ENCODE measurements at places on chromosomes 7 and 10.

DNA sequence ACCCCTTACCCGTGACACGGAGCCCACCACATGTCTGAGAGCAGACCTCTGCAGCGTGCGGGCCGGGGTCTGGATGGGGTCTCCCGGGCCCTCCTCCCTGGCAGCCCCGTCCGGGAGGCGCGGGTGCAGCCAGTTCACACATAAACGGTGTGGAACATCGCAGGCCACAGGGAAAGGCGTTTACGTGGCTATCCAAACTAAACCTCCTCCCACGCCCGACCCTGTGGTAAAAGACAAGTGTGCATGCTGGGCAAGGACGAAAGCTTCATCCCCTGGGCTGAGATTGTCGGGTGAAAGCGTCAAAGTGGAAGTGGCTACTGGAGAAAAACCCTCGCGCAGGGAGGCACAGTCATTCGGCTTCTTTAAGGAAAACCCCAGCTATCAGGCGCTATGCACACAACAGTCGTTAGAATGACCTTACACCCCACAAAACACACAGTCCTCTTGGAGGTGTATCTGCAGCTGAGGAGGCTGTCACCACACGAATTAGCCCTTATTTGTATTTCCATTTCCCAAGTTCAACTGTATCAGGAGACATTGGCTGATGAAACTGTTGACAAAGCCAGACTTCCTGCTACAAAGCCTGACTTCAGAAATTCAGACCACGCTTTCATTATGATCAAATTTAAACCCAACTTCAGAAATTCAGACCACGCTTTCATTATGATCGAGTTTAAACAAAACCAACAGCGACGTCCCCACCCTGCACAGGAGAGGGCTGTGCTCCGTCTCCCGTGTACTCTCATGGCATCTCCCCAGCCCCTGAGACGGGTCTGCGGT lies 15.3 kb downstream of the GPER1 start:
- DNase-seq, result no peak

GRCh38 chr7:40393660-40394059 lies 258.9 kb downstream of the SUGCT start:
- no peak for DNase-seq

GRCh38 chr10:7405637-7406036 lies 5.2 kb downstream of the SFMBT2 start:
- DNase-seq, result no peak

DNA sequence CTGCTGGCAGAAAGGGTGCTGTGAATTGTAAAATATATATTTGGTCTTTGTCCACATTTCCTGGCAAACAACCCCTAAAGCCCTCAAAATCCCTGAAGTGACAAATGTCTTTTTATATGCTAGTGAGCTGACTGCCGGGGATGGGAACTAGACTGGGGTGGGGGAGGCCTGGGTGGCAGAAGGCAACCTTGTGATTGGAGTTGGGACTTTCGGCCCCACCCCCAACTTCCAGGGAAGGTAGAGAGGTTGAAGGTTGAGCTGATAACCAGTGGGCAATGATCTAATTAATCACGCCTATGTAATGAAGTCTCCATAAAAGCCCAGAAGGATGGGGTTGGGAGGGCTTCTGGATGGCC lies 2.7 kb downstream of the EPHA1 start:
- DNase-seq, result no peak

DNA sequence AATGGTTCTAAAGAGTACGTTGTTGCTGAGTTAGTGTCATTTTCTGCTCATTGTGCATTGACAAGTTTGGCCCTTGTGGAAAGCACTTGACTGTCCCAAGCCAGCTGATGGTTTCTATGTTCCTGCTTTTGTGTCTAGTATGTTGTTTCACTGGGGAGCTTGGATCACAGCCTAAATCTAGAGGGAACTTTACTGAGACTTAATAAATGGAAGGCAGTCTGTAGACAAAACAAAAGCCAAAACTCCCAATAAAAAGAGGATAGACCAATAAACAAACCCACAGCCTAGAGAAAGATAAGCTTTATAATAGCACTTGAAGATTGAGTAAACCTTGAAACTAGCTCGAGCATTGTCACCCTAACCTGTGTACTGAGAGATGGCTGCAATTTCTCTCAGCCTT lies 196.8 kb downstream of the ADRA2A start:
- no peak for DNase-seq

DNA sequence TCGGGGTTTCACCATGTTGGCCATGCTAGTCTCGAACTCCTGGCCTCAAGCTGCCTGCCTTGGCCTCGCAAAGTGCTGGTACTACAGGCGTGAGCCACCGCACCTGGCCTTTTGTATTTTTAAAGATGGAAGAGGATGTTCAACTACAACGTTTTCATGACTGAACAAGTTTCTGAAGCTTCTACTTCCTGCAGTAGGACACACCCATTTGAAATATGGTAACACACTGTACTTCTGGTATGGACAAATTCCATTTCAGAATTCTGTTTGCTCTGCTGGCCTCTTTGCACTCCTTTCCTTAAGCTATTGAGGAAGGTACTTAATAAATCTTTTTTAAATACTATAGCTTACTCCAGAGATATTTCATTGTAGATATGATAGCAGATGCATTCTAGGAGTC lies 10.9 kb upstream of the CDK1 start:
- no peak for DNase-seq

DNA sequence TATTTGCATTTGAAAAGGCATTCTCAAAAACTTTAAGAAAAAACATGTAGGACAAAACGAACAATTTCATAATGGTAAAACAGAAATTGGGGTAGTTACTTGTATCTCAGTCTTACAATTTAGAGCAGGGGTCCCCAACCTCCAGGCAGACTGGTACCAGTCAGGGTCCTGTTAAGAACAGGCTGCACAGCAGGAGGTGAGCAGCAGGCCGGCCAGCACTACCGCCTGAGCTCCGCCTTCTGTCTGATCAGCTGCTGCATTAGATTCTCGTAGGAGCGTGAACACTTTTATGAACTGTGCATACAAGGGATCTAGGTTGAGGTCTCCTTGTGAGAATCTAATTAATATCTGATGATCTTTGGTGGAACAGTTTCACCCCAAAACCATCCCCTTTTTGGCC lies 77.3 kb downstream of the SEMA3A start:
- no peak for DNase-seq

All from stimulated activated naive CD4-positive, alpha-beta T cell (primary cell).